ENCODE measurements at places on chromosomes 13 and 19.

- DNase-seq: peak; percentile 74
Observed at GRCh38 chr19:17394891-17395415, 957 bp upstream of the CCDC194 start.

DNA sequence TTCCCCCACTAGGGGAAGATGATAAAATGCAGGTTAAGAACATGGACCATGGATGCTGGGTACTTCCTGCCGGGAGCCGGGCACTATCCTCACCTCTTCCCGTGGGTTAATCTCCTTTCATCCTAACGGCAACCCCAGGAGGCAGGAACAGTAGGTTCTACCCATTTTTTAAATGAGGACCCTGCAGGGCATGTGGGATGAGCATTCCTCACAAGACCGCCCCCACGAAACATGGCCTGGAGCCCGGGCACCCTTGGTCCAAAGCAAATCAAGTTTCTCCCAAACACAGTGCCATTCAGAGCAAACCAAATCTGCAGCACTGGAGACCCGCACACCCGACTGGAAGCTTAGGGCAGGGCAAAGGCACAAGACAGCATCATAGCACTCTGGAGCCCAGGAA is 35.4 kb downstream of the COL4A2 start:
- no peak for DNase-seq

DNA sequence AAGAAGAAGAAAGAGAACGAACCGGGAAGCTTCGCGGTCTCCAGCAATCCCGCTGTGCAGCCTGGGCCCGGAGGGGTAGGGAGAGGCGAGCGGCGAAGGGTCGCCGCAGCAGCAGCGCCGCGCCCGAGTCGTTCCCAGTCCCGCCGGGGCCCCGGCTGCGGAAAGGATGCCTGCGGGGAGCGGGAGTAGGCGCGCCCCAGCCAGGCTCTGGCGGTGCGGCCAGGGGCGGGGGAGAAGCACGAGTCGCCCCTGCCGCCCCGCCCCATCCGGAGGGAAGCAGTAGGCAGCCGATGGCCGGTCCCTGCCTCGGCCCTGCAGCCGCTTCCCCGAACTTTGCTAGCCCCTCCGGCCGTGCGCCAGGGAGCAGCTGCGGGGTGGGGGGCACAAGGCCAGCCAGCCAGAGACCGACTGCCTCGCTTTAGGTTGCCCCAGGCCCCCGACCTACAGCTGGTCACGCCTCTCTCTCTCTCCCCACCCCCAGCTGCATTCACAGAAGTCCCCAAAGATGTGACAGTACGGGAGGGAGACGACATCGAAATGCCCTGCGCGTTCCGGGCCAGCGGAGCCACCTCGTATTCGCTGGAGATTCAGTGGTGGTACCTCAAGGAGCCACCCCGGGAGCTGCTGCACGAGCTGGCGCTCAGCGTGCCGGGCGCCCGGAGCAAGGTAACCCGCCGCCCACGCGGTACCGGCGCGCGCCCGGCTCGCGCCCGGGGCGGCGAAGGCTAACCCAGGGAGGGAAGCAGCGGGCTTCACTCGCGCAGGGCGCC is 1.1 kb downstream of the VSTM2B start:
- DNase-seq: no peak

DNA sequence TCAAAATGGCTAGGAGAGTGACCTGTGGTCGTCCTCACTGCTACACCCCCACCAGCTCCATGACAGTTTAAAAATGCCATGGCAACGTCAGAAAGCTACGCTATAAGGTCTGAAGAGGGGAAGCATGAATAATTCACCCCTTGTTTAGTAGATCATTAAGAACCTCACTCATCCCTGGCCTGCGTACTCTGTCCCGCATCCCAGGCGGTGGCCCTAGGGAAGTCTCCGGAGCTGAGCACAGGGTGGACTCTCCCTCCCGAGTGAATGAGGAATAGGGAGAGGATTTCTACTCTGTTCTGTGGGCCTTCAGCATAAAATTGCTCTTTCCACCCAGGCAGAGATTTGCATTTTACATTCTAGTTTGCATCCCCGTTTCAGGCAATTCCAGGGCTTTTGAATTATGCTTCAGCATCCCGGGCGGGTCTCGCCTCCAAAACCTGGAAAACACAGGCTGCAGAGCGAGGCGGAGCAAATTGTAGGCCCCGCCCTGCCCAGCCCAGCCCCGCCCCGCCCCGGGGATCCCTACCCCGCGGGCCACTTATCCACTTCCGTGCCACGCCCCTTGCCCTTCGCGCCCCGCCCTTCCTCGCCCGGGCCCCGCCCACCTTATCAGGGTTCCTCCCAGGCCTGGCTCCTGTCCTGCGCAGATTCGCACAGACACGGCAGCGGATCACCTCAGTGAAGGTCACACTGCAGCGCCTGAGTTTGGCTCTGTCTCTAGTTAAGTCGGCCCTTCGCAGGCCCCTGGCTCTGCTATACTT is 7.5 kb upstream of the ZNF525 start:
- no peak for DNase-seq

DNA sequence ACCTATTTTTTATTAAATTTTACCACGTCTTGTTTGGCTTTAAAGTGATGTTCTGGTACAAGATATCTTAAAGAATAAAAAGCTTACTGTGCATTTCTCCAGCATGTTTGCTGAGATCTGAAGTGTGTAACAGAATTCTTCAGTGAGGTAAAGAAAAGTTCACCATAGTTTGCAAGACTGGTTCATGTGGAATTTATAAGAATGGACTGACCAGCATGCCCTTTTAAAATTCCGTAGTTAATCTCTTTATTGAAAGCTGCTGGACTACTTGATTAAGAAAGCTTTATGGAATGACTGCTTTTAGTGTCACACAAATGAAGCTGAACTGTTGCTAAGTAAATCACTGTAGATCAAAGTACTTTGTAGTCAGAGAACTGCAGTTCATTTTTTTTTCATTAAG is 119.2 kb downstream of the GPC6 start:
- no peak for DNase-seq

- peak; percentile 25 for DNase-seq
Observed at GRCh38 chr13:40388617-40389016, 277.8 kb downstream of the FOXO1 start.

GRCh38 chr19:55488986-55489710 is 912 bp downstream of the SSC5D start:
- DNase-seq: no peak

- peak; percentile 92 for DNase-seq
Observed at GRCh38 chr13:112587212-112587763, 665 bp downstream of the TUBGCP3 start.

DNA sequence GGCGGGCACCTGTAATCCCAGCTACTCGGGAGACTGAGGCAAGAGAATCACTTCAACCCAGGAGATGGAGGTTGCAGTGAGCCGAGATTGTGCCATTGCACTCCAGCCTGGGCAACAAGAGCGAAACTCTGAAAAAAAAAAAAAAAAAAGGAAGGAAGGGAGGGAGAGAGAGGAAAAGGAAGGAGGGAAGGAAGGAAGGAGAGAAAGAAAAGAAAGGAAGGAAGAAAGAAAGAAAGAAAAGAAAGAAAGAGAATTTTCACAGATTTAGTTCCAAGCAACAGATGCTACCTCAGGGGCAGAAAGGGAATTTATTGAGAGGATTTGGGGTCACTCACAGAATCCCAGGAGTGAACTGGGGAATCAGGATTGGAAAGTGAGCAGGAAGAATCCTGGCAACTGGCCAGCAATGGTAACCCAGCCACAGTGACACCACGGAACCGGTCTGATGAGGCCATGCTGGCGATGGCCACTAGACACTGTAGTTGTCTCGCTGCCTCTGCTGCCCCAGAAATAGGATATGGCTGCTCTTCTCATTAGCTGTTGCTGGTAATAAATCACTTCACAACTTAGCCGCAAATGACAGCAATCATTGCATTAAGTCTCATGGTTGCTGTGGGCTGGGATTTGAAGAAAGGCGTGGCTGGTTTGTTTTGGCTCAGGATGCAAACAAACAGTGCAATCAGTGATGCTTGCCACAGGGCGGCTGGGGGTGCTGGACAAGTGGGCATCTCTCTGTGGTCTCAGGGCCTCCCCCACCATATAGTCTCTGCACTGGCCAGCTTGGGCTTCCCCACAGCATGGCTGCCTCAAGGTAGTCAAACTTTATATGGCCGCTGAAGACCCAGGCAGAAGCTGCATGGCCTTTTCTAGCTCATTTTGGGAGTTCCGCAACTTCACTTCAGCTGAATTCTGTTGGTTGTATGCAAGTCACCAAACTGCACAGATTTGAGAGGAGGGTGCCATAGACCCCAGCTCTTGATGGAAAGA is 5.2 kb upstream of the BCAM start:
- no peak for DNase-seq

DNA sequence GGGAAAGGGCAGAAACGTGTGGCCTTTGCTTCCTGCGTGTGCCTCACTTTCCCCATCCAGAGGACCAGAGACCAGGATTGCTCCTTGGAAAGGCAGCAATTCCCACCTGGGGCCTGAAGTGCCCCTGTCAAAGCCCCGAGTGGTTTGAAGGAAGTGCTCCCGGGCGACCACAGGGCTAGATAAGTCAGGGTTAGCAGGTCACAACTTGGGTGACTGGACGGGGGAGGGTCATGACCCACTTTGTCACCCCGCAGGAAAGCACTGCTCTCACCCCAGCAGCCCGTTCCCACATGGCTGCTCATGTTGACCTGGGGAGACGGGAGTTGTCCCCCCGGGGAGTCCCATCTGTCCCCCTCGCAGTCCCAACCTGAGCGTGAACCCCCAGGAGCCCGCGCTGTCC is 459 bp downstream of the PRAM1 start:
- no peak for DNase-seq

DNA sequence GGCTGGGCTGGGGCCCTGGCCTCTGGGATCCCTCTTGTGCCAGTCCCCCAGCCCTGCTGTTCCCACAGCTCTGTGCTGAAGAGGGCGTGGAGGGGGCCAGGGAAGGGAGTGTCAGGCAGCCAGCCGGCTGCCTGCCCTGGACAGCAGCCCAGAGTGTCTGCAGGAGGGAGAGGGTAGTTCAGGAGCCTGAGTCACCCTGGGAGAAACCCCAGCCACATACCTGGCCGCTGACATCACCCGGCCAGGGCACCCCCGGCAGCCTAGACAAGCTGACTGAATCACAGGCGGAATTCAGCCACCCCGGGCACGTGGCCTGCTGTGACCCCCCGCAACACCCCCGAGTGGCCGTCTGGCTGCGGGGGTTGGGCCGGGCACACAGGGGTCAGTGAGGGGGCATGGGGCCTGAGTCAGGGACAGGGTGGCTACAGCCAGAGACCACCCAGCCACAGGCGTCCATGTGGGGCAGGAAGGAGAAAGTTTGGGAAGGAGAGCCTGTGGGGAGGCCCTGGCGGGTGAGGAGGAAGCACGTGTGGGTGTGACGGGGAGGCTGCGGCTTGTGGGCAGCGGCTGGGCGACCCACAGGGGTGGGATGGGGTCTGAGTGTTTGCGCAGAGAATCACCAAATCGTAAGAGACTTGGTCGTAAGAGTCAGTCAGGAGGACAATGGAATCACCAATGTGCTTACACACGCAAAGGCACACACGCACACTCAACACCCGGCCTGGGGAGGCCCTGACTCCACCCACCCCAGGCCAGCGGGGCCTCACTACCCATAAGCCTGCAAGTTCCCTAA is 11.9 kb upstream of the FOSB start:
- peak; percentile 93 for DNase-seq

GRCh38 chr19:56980906-56981305 is 138.9 kb upstream of the USP29 start:
- DNase-seq: peak; percentile 83

DNA sequence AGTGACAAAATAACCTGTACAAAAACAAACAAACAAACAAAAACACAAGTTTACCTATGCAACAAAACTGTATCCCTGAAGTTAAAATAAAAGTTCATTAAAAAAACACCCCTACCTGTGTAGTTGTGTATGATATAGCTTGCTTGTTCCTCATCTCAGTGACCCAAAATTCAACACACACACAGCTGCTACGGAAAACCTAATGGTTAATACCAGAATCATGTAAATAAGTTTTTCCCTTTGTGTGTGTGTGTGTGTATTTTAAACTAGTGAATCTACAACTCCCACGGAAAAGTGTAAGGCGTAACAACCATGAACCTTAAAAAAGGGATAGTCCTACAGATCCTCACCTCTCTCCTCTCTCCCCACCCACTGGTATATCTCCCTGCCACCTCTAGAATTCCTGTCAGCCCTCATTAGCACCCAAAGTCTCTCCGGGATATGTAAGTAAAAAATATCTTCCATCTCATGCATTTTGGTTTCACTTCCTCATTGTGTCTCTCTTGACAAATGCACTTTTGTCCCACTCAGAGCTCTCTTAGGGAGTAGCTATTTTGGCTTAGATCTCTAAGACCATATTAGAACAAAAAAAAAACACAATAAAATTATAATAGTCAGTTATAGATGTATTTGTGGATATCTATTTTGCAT is 2236.5 kb downstream of the PCDH9 start:
- DNase-seq: no peak

- peak; percentile 90 for DNase-seq
Observed at GRCh38 chr19:18194554-18195238, 1.7 kb downstream of the MPV17L2 start.

DNA sequence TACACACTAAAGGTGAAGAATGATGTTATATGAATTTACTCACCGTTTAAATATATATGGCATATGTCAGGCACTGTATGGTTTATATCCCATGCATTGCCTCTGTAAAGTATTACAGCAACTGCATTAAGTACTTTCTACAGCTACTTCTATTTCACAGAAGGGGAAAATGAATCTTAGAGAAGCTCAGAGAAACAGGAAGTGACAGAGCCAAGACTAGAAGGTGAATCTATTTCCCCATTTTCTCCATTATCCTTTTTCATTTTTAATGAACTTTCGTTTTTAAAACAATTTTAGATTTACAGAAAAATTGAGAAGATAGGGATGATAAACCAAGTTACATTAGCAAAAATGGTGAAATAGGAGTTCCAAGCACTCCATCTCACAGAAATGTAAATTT is 863.3 kb downstream of the UQCRFS1 start:
- no peak for DNase-seq

GRCh38 chr19:38162632-38163031 is 61.4 kb downstream of the DPF1 start:
- no peak for DNase-seq

- no peak for DNase-seq
Observed at GRCh38 chr19:28553005-28553404, 659.9 kb downstream of the UQCRFS1 start.

DNA sequence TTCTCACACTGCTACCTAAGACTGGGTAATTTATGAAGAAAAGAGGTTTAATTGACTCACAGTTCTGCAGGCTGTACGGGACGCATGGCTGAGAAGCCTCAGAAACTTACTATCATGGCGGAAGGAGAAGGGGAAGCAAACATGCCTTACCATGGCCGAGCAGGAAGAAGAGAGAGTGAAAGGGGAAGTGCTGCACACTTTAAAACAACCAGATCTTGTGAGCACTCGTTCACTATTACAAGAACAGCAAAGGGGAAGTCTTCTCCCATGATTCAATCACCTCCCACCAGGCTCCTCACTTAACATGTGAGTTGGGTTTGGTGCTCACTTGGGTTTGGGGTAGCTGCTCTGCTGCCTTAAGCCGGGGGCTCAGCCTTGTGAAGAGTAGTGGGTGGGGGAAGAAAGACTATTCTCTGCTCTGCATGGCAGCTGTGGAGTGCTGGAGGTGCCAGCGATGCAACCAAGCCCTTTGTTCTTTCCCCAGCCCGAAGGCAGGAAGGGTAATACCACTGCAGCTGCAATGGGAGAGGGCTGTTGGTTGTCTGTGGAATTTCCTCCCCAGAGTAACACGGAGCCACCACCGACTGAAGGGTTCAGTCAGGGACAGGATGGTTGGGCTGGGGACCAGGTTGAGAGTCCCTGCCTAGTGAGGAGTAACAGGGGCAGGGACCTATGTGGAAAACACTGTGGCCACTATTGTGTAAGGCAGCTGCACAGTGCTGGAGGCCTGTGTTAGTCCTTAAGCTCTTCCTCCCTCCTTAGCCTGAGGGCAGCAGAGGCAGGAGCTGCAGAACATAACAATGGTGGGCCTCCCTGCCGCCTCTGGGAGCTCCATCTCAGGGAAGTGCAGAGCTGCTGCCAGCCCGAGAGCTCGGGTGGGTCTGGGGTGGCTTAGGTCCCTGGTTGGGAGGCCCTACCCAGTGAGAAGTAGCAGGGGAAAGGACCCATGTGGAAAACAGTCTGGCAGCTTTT is 1262.5 kb downstream of the EFNB2 start:
- no peak for DNase-seq
